ENCODE measurements at places on chromosomes 6 and 20.

DNA sequence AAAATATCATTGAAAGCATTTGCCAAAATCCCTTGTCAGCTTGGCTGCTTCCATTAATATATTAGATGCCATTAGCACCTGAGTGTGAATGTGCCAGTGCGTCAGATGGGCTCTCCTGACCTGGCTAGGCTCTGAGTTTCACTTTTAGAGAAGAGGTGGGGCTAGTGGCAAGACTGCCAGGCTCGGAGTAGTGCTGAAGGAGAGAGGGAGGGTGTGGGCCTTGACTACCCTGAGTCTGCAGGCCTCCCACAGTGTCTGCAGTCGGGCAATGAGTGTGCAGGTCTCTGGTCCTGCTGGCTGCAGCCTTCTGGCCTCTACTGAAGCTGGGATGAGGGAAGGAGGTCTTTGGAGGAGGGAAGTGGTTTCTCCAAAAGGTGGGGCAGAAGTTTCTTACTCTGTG is 34.6 kb upstream of the PNPLA1 start:
- DNase-seq = no peak

DNA sequence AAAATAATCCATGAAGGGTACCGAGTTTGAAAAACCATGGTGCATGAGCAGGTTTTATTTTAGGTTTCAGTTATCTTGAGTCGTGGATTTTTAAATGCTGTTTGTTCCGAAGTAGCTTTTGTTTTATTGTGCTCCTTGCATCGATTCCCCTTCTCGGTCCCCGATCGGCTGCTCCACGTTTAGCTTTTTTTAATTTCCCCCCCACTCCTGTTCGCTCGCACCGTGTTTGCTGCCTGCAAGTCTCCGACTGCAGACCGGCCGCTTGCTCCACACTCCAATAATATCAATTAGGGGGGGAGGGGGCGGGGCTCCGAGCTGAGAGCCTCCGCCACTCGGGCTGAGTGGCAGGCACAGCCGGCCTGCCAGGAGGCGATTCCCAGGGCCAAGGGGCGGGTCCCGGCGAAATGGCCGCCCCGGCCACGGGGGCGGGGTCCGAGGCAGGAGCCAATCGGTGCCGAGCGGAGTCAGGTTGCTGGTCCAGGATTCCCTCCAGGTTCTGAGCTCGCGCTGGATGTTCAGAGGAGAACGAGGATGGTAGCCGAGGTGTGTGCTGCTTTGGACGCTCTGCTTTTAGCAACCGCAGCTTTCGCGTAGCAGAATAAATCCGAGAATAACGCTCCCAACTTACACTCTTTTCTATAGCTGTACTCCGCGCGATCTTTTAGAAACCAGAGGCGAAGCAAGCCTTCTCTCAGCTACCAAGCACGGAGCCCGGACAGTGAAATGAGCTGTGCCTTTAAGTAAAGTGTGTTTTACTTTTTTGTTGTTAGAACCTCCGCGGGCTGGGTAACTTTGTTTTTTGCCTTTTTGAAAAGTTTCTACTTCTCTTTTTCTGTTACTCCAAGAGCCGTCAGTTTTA is at the start of gene EPHA7:
Gene EPHA7, minus strand, starts transcription at position 256 of the 859 bp plus-strand sequence. Its CDS starts 218 bp downstream, at position 38.
- DNase-seq = peak; percentile 91

GRCh38 chr20:58987790-58988564 is 6.9 kb downstream of the NELFCD start:
- DNase-seq = no peak

GRCh38 chr20:18165553-18165952 is 27.9 kb downstream of the KAT14 start:
- no peak for DNase-seq

DNA sequence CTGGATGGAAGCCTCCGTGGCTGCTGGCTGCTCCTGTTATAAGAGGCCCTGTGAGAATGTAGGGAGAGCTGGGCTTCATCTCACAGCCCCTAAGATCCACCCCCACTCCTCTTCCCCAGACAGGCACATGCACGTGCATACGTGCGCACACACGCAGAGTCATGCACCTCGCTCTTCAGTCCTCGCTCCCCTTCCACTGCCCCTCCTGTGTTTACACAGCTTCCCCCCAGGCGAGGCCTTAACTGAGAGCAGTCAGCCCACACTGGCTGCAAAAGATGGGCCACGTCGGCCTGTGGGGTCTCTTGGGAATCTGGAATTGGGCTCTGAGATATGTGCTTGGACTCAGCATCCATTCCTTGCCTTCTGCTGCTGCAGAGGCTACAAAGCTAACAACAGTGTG is 35.2 kb upstream of the MLN start:
- no peak for DNase-seq

GRCh38 chr6:134172020-134172705 is 119.7 kb upstream of the SLC2A12 start:
- DNase-seq = no peak

DNA sequence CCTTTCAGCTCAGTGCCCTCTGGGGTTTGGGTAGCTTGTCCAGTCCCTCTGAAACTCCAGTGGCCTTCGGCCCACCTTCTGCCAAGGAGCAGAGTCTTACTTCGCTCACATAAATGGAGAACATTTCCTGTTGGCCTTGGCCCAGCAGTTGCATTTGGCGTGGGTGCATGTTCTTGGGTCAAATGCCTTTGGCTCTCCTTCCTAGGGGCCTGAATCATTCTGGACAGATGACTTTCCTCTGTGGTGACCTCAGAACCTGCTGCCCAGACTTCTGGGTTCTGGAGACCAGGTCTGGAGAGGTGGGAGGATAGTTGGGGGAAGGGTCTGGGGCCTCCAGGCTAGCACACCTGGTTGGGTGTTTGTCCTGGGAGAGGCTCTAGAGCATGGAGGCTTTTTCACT is 29.3 kb downstream of the BCAS4 start:
- no peak for DNase-seq

DNA sequence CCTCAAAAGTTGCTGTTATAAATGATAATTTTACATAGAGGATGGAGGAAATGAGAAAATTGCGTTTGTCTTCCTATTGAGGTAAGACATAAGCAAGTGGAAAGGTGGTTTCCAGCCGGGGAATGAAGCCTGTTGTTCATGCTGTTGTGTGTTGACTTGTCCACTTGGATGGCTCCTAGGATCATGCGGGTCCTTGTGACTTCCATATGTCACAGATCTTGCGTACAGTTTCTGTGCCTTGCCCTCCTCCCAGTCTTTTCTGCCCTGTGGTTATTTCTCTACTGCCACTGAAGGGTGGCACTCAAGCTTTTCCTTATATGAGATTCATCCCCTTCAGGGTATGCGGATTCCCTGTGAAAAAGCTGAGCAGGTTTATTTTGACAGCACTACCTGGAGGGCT is 116.6 kb downstream of the CARMIL1 start:
- no peak for DNase-seq

GRCh38 chr6:19452495-19452894 is 384.7 kb upstream of the ID4 start:
- DNase-seq = no peak

- DNase-seq = no peak
Measured at GRCh38 chr6:3798055-3798919, 46.8 kb upstream of the PXDC1 start.

- no peak for DNase-seq
Measured at GRCh38 chr6:161031721-161032495, 40.3 kb downstream of the MAP3K4 start.

DNA sequence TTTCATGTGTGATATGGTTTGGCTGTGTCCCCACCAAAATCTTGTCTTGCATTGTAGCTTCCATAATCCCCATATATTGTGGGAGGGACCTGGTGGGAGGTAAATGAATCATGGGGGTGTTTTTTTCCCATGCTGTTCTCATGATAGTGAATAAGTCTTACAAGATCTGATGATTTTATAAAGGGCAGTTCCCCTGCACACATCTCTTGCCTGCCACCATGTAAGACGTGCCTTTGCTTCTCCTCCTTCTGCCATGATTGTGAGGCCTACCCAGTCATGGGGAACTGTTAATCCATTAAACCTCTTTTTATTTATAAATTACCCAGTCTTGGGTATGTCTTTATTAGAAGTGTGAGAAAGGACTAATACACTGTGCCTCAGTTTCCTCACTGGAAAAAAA is 4.2 kb upstream of the IL22RA2 start:
- no peak for DNase-seq

- DNase-seq = no peak
Measured at GRCh38 chr6:116447052-116447451, 14.1 kb upstream of the CALHM6 start.

DNA sequence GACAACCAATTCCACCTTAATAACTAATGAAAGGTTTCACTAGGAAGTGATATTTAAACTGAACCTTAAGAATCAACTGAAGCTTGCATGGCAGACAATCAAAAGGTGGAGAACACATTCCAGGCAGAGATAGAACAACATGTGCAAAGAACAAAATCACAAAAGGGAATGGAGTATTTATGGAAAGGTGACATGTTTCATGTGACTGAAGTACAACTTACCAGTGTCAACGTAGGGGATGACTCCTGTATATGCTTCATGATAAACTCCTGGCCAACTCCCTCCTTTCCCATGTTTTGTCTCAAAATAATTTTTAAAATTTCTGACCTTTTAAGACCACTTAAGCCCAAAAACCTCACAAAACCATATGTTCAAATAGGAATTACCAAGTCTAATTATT is 6.6 kb downstream of the PLN start:
- DNase-seq = no peak

All from anterior cingulate cortex (tissue), 58 donors.